Activated T-helper 1 cell treated with anti-CD3 and anti-CD28 coated beads, Interleukin-12 subunit alpha, Interleukin-12 subunit beta, Interleukin-2, Interleukin-4 antibody, amounts not matched to agents 30 ng/mL and 10 ng/mL and 1 ng/mL, durations not matched to agents 14 hours and 24 hours and 36 hours (primary cell): ENCODE measurements at places on chromosomes 2 and 18. TPM values are rescaled to one million over a fixed set of nuclear protein-coding genes. Genes with fewer than 3 reads are reported as not detected.
A peak's percentile ranks its signal among the peaks of the same experiment; 100 is the strongest.

DNA sequence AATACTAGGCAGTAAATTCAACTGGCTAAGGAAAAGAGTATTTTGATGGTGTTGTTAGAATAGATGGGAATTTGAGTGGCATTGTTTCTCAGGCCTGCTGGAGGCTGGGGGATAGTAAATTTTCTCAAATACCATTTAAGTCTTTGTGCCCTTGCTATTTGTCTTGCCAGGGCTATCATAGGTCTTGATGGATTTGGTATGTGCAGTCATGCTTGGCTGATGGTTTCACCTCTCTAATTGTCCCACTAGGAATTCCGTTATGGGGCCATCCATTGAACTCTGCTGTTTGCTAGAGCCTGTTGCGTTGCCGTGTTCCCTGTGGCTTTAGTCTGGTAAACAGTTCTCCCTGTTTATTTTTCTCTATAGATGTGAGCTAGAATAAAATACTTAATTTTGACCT lies 438.1 kb upstream of the FAM98A start:
- no peak for DNase-seq

The RAX gene
- not detected in 2 replicates for total RNA-seq

DNA sequence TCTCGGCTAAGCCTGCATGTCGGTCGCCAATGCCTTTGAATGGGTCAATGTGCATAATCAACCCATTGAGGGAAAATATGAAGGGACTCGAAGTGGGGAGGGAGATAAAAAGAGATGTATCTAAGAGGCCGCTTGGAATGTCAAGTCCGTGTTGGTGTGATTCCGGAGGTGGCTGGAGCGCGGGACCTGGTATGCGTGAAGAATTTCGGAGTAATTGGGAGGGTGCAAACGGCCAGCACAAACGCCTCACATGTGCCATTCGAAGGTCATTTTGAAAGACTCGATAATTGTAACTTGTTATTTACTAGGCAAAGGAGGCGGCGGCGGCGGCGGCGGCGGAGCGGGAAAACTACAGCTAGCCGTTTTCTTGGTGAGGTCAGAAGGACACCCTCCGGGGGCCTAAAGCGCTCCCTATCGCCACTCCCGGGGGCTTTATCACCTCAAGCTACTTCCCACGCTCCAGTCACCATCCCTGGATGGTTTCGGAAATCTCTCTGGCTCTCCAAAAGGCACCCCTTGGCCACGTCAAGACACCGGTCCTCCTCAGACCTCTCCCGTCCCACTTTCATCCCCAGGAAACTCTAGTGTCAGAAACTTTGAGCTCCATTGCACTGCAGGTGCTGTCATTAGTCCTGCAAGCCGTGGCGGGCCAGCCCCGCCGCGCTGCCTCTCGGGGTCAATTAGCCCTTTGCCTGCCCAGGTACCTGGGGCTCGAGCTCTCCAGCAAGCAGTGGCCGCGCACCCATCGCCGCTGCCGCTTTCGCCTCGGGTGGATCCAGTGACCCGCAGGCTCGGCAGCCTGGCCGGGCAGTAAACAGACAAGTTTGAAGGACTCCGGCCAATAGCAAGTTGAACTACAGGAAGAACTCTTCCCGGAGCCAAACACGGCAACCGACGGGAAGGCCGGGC lies 1.5 kb downstream of the ERBB4 start:
- no peak for DNase-seq

DNA sequence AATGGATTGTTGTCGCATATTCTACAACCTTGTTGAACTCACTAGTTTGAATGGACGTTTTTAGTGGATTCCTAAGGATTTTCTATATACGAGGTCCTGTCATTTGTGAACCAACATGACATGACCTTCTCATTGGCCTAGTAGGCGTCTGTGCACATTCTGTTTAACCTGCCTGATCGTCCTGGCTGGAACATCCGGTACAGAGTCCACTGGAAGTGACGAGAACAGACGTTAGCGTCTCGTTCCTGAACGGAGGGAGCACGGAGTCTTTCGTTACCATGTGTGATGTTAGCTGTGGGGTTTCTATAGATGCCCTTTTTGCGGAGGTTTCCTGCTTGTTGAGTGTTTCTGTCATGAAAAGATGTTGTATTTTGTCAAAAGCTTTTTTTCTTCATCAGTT lies 61.9 kb downstream of the SLC66A2 start:
- DNase-seq, result no peak

DNA sequence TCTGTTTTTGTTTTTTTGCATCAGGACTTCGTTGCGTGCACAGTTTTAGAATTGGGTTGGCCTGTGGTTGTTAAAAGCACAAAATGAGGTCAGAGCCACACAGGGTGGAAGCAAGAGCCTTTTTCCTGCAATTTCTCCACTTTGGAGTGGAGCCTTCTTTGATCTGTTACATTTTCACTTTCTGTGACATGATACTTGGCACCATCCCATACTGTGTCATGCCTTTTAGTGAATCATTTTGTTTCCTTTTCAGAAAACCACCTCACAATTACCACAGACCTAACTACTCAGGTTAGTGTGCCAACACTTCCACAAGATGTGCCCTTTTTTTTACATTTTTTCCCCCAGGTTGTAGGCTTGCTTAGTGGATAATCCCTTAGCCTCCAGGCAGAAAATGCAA lies 32.5 kb downstream of the MERTK start:
- DNase-seq, result peak; percentile 16

GRCh38 chr2:175792199-175792598 lies 209.9 kb downstream of the LNPK start:
- DNase-seq, result no peak

The WDR33 gene
- 81.0 and 82.4 TPM in 2 replicates for total RNA-seq

DNA sequence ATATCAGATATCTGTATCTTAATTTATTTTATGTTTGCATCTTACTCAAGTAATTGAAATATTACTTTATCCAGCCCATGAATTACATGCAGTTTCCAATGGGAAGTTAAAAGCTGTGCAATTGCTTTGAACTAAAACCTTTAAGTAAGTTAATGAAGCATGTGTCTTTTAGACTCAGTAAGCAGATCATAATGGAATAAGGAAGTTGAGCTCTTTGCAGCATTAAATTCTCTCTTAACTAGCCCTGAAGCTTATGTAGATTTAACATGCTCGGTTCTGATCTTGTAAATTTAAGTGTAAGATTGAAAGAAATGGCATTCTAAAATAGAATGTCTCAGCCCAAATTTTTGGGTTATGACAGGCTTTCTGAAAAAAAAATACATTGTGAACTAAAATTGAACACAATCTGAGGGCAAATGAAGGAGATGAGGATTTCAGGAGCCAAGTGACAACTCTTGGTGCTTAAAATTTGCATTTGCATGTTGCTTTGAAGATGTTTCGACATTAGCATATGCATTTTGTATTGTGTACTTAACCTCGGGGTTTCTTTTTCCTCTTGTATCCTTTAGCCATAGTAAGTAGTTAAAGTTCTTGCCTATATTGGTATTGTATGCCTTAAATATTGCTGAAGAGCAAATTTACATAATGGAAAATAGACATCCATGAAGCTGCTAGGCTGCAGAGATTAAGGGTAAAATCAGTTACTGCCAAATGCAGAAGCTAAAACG lies 297.8 kb upstream of the KCNJ3 start:
- DNase-seq, result no peak

DNA sequence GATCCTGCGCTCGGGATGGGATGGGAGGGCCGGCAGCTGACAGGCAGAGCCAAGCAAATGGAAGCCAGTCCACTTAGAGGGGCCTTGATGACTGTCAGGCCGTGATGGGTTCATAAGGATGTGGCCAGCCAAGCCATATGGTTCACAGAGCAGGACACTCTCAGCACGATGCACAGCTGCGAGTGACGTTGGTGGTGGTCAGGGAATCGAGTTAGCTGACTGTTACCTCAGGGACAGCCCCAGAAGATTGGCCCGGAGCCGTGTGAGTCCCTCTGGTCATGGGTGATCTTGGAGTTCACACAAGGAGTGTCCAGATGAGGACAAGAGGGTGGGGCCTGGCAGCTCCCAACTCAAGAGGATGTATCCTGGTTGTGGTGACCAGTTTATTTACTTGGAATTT lies 70.2 kb downstream of the TPGS2 start:
- no peak for DNase-seq

GRCh38 chr2:26008851-26009566 lies 24.9 kb upstream of the RAB10 start:
- DNase-seq, result no peak
